NCI-H1417 treated with DMSO at 0.1 percent for 48 hours (cell line): ENCODE measurements at places on chromosomes 3 and 15.

GRCh38 chr3:190058521-190059241, 62.0 kb downstream of the P3H2 start:
- no peak for DNase-seq

DNA sequence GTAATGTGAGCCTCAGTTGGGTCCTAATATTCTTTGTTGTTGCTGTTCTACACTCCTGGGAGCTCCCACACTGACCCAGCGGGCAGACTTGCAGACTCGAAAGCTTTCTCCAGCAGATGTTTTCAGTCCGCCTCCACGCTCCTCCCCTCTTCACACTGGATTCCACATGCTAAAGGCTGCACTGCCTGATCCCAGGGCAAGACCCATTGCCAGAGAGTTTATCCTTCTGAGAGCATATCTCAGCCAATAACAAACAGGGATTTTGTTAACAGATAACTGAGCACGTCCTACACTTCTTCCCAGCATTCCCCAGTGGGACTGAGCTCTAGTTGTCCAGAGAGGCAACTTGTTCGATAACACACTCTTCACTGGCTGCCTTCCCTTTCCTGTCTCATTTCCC, 8.0 kb upstream of the COL6A6 start:
- no peak for DNase-seq

DNA sequence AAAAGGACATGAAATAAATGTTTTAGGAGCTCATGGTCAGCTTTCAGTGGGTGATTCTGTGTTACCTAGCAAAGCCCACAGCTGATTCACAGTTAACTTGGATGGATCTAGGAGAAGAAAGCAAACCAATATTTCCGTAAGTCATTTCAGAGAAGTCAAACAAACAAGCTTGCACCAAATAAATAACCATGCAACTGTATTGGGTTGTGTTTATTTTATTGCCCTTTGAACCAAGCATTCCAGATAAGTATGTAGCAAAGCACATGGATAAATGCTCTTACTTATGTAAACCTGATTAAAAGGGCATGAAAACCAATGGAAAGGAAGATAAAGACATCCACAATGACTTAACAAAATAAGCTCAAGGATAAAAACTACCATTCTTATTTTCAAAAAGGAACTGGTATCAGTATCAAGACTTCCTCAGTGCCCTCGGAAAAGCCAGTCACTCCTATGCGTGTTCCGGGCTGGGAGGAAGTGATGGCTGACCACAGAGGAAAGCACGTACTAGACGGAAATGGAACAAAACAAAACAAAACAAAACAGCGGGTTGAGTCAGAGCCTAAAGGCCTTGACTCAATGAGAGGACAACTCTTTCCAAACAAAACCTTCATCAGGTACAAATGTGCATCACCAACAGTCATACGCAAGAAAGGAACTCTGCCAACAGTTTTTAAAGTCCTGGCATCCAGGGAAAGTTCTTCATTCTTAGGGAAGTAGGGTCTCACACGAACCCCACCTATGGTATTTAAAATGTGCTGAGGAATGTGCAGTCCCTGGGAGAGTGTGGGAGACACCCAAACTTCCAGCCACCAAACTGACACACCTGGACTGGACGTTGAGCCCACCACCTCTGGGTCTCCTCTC, 103.3 kb downstream of the SNRK start:
- no peak for DNase-seq

GRCh38 chr3:186506857-186507256, 37.3 kb downstream of the CRYGS start:
- no peak for DNase-seq

DNA sequence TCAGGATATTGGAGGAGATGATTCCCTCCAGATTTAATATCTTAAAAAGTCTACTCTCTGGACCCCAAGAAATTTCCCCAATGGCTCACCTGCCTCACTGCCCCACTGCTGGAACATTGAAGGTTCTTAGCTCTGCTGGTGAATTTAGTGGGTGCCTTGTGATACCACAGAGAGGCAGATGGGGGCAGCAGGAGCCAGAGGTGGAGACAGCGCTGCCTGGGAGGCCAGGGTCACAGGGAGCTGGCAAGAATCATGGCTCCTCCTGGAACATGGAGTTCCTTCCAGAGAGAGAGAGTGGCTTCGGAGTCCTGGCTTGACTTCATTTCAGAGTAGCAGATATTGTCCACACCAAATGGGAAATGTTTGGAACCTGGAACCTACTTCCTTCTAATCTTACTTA, 263.5 kb upstream of the CFAP20DC start:
- no peak for DNase-seq

DNA sequence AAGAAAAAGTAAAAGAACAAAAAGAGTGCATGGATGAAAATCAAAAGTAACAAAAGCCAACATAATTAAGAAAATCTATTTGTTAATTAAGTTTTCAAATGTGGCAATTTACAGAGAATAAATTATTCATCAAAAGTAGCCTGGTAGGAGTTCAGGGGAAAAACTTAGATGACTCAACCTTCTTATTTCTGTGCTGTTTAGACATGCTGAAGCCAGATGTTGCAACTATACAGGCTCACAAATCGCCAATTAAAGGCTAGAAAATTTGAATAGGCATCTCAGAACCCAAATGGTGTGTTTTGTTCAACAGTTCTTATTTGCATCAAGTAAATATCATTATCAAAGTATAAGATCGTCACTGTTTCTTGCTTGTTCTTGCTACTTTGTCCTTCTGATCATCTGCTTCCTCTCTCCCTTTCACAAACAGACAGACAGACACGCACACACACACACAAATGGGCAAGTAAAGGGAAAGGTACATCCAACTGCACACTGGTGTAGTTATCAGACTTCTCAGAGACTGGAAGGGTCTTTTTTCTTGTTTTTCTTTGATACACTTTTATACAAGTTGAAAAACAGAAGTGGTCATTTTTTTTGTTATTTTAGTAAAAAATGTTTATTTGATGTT, 572.2 kb downstream of the MECOM start:
- DNase-seq = no peak

DNA sequence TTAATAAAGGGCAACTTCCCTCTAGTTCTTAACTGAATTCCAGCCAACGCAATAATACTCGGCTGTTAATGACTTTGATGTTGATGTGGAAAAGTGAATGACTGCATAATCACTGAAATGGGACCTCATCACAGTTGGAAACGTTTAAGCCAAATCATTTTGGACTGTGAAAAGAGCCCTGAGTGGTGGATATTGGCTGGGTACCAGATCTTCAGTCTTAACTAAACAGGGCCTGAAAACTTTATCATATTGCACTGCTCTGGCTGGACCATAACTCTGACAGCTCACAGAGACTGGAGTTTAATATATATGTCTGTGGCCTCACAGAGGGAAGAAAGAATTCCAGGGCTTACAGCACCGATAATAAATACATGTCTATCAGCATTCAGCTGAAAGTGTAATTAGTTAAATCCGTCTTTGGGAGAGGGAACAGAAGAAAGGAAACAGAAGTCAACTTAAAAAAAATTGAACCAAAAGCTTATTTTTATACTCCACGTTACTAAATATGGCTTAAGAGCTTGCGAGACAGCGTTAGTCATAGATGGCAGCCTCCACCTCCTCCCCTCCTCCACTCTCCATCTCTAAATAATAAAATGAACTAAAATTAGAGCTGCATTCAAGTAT, 222.3 kb upstream of the CDIN1 start:
- DNase-seq = no peak

GRCh38 chr3:23602971-23603370, 202.8 kb upstream of the UBE2E1 start:
- no peak for DNase-seq

- DNase-seq = no peak
These were observed 120.2 kb upstream of the PFN2 start for GRCh38 chr3:150090877-150091276.

GRCh38 chr3:72274493-72275330, 489.8 kb upstream of the PROK2 start:
- no peak for DNase-seq

GRCh38 chr3:158725348-158726011, 6.8 kb downstream of the RARRES1 start:
- no peak for DNase-seq

- DNase-seq = no peak
These were observed 28.4 kb upstream of the SMAD6 start for GRCh38 chr15:66673410-66674322.

GRCh38 chr3:115999001-115999585, 375.8 kb downstream of the GAP43 start:
- no peak for DNase-seq
